Uterus (tissue), 4 donors: ENCODE measurements at places on chromosomes 13 and 19. TPM values are rescaled to one million over a fixed set of nuclear protein-coding genes. Genes with fewer than 3 reads are reported as not detected.
A peak's percentile ranks its signal among the peaks of the same experiment; 100 is the strongest.

FGF22 gene
- not detected for total RNA-seq

GRCh38 chr13:112964971-112965492 lies 4.0 kb upstream of the MCF2L start:
- DNase-seq = peak; percentile 51

GRCh38 chr19:48321372-48321621 lies 4.1 kb upstream of the EMP3 start:
- DNase-seq = peak; percentile 97

DNA sequence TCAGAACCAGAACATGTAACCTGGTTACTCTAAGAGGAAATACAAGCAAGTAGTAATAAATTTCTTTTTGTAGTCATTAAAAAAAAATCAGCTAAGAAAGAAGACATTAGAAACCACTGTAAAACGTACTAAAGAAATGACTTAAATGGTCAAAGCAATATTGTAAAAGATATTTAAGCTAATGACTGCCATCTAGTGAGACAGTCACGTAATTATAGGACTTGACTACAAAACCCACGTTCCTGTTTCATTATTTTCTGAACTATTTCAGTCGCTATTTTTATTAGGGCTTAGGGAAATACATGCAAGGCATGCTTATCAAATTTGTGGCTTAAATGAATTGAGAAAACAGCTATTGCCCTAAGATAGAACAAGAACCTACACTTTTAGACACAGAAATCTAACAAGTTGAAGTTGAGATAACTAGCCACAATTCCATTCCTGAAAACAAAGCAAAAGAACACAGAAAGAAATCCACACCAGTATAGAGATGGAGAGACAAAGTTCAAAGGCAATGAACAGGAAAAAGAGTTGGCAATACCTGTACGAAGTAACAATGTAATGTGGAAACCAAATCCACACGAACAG lies 17.9 kb downstream of the ALG5 start:
- no peak for DNase-seq

DNA sequence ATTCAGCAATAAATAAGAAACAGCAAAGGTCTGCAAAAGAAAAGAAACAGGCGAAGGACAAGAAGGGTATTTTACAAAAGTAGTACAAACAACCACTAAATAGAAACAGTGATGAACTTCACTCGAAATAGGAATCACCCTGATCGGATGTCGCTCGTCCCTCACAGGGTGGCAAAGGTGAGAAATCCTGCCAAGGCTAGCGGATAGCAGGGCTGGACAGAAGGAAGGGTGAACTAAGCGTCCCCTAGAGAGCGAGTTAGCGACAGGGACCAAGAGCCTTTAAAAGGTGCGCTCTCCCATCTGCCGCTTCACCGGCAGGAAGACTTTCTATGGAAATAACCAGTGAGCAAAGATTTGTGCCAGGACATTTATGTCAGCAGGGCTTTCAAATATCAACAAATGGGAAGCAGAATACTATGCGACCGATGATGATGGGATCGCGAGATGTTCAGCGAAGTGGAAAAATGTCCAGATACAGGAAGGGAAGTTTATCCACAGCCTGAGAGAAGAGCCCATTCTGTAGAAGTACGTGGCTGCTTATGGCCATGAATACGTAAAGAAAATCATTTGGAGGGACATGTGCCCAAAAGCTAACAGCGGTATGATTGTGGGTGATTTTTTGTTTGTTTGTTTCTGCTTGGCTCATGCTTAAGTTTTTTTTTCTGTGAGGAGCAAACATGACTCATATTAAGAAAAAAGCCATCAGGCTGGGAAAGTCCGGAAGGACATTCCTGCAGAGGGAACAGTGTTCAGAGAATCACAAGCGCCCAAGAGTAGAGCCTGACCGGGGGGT lies 18.9 kb downstream of the ELAVL1 start:
- no peak for DNase-seq

DNA sequence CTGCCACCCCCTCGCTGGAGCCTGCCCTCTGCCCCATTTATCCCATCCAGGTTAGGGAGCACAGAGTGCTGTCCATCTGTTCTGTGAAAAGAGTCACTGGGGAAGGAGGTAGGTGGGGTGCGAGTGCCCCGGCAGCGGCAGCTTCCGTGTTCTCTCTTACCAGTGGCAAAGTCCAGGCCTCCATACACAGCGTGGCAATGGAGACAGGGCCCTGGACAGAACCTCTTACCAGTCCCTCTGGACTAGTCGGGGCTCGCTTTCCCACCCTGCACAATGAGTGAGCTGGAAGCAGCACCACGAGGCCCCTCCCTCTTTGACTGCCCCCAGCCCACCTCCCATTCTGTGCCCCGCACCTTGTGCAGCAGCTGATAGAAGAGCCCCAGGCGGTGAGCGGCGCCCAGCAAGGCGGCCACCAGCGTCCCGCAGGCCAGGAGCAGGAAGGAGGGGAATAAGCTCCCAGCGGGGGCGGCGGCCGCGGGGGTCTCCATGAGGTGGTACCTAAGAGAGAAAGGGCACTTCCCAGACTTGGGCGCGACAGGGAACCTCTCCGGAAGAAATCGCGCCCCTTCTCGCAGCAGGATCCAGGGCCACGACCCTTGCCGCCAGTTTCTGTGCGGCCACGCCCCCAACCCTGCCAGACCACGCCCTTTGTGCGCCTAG lies 17.5 kb downstream of the SYDE1 start:
- no peak for DNase-seq

- no peak for DNase-seq
These were observed 5.1 kb downstream of the GRK1 start for GRCh38 chr13:113672002-113672651.

CEACAM8 gene
- 0.51 TPM for total RNA-seq

DNA sequence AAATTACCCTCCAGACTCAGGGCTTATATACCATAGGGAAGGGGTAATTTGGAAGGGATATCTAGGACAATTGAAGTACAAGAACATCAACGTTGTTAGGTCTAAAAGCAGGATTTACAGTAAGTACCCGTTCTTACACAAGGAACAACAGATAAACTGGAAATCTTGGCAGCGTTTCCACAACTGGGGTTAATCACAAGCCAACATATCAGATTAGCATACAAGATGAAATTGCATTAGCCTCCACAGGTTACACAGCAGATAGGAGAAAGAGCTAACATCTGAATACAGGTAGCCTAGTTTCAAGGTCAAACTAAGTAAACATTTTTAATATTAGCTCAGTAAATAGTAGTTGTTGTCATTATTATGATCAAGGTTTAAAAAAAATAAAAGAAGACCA lies 1214.0 kb upstream of the PCDH20 start:
- no peak for DNase-seq

CAPN12 gene
- 8.4 TPM for total RNA-seq

DCT gene
- 0.88 TPM for total RNA-seq

GEMIN7 gene
- 18.4 TPM for total RNA-seq

DNA sequence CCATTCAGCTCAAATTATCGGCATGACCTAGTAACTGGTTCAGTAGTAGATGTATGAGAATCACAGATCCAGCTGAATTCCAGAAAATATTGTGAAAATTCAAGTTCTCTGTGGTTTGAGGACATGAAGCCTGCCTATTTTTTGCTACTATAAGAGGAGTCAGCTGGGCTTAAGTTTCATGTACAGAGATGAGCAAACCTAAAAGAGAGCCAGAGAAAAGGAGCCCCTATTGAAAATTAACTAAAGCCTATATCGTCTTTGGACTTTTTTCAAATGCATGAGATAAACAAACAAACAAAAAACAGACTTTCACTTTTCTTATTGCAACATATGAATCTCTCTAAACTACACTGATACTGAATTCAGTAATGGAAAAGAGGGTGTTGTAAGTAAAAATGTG lies 106.8 kb upstream of the SPRY2 start:
- DNase-seq = no peak

DNA sequence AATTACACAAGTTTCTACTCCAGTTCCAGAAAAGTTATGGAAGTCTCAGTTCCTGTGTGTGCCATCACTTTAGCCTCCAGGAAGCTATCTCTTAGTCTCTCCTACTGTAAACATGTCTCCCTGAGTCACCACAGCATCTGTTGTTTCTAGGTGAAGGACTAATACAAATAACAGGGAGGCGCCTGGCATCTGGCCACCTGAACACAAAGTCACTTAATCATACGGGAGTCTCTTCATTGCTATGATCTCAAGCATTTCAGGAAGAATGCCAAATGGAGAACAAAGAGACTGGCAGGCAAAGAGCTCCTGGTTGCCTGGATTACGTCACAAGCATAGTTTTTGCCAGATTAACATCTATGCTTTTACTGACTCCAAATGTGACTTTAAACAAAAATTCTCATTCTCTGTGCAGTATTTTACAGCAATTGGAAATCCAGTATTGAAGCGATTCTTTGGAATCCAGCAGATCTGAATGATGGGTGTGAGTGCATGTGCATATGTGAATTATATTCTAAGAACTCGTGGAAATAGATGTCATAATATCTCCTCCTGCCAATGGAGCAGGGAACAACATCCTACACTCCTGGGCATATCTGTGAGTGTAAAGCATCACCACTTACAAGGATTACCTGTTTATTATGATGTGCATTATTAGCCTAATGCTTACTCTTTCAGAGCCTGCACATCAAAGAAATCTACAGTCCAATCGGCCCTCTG lies 572.8 kb downstream of the PCDH9 start:
- DNase-seq = peak; percentile 37

DNA sequence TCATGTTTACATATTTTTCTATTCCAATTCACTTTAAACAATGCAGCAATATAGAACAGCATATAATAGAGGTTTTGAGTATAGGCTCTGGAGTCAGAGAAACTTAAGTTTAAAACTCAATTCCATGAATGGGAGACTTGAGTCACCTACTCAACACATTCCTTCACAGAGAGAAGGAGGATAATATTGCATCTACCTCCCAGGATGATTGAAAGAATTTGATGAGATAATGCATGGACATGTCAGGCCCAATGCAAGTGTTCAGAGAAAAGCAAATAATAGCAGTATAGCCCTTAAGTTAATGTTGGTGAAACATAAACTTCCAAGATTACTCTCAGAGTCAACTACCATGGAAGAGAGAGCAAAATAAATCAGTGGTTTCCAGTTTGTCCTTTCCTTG lies 170.2 kb downstream of the DCLK1 start:
- DNase-seq = no peak

DNA sequence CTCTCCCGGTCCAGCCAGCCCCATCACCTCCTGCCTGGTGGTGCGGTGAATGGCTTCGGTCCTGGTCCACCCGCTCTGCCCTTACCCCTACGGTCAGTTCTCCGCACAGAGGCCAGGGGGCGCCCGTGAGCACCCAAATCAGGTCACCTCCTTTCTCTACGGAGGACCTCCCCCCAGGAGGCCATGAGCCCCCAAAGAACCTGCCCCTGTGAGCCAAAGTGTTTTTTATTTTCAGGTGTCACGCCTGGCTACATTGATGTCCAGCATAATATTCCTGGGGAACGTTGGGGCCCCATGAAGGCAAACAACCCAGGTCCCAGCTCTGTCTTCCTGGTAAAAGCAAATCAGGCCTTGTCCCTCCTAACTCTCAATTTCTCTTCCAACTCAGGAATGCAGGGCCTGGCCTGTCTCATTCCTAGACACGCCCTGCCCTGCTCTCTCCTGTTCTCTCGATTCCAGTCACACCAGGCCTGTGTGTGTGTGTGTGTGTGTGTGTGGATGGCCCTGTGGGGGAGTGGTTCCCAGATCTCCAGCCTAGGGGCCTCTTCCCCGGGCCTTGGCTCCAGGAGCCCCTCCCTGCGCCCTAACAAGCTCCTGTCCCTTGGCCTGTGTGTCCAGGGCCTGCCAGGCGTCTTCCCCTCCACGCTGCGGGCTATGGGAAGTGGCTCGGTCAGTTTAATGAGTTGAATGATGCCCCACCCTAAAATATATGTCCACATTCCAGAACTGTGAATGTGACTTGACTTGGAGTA lies 9.7 kb upstream of the GIPC1 start:
- DNase-seq = no peak

- no peak for DNase-seq
These were observed 9.4 kb upstream of the SBK3 start for GRCh38 chr19:55554741-55555152.

TNNT1 gene
- total RNA-seq = 2.5 TPM

GRCh38 chr13:35594096-35594495 lies 117.6 kb upstream of the MAB21L1 start:
- DNase-seq = no peak

EXOC3L2 gene
- total RNA-seq = 5.6 TPM

HTR2A gene
- 0.37 TPM for total RNA-seq

GRCh38 chr13:46580362-46580839 lies 27.4 kb downstream of the LRCH1 start:
- no peak for DNase-seq

C1QTNF9 gene
- 0.70 TPM for total RNA-seq

DNA sequence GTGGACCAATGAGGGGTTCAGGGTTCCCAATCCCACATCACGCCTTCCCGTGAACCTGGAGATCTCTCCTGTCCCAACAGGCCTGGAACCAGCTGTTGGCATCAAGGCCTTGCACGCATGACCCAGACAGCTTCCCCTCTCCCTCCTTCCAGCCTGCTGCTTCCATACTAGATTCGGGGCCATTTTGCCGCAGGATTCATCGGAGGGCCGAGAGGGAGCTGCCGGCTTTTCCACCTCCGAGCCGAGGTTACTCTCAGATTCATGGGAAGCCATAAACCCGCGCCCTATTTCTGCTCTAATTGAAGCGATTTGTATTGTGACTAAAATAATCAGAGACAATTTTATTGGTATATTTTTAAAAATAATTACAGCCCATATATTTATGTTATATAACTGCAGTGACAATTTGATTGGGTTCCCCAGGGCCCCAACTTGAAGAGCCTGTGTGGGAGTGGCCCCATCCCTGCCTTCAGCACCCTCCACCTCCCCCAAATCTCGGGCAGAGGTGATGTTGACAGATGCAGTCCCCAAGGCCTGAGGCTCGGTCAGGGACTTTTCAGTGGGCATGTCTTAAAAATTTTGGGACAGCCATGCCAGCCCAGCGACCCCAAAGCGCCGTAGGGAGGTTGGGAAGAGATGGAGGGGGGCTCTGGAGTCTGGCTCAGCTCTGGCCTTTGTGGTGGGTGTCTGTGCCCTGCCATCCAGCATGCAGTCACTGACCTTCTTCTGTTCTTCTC lies 30.8 kb upstream of the PEPD start:
- DNase-seq = no peak

SERTAD3 gene
- 81.5 TPM for total RNA-seq

DNA sequence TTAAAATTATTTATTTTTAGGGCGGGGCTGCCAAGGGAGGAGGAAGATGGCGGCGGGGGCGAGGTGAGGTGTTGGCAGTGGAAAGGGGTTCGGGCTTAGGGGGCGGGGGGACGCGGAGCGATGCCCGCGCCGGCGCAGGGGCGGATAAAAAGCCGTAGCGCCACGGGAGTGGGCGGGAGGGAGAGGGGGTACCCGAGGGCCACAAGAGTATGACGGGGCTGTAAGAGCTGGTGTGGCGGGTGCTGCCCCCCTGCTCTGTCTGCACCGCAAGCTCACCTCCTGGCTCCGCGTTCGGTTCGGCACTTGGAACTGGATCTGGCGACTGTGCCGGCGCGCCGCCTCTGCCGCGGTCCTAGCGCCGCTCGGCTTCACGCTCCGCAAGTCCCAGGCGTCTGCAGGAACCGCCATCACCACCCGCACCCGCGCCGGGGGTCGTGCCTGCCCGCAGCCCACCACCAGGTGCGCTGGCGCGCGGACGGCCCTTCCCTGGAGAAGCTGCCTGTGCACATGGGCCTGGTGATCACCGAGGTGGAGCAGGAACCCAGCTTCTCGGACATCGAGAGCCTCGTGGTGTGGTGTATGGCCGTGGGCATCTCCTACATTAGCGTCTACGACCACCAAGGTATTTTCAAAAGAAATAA lies 265.2 kb upstream of the SGCG start:
- peak; percentile 54 for DNase-seq

GRCh38 chr13:31786011-31786410 lies 46.7 kb downstream of the RXFP2 start:
- DNase-seq = no peak

PSMC4 gene
- total RNA-seq = 64.6 TPM
